Mammary microvascular endothelial cell (primary cell): ENCODE measurements at places on chromosomes 2 and 18. TPM values are rescaled to one million over a fixed set of nuclear protein-coding genes. Genes with fewer than 3 reads are reported as not detected.

Gene DOK6
- total RNA-seq, result under 0.01 TPM in 1 of 2 replicates, not detected in the other

Gene ARPC2
- total RNA-seq, result 599 and 620 TPM in 2 replicates

Gene TMEM247
- total RNA-seq, result not detected in 2 replicates

Gene FOXD4L1
- total RNA-seq, result 0.07 TPM in 1 of 2 replicates, not detected in the other

Gene IL1F10
- not detected in 2 replicates for total RNA-seq

Gene CYP27A1
- 6.4 and 7.4 TPM in 2 replicates for total RNA-seq

Gene SH3RF3
- 18.1 and 19.1 TPM in 2 replicates for total RNA-seq

Gene ZC3H15
- total RNA-seq, result 57.4 and 72.1 TPM in 2 replicates
